Endothelial cell of umbilical vein (primary cell): ENCODE measurements at places on chromosomes 6 and 20. TPM values are rescaled to one million over a fixed set of nuclear protein-coding genes. Genes with fewer than 3 reads are reported as not detected.
A peak's percentile ranks its signal among the peaks of the same experiment; 100 is the strongest.

The MACROD2 gene
- 0.73 and 0.97 TPM in 2 replicates for total RNA-seq

DNA sequence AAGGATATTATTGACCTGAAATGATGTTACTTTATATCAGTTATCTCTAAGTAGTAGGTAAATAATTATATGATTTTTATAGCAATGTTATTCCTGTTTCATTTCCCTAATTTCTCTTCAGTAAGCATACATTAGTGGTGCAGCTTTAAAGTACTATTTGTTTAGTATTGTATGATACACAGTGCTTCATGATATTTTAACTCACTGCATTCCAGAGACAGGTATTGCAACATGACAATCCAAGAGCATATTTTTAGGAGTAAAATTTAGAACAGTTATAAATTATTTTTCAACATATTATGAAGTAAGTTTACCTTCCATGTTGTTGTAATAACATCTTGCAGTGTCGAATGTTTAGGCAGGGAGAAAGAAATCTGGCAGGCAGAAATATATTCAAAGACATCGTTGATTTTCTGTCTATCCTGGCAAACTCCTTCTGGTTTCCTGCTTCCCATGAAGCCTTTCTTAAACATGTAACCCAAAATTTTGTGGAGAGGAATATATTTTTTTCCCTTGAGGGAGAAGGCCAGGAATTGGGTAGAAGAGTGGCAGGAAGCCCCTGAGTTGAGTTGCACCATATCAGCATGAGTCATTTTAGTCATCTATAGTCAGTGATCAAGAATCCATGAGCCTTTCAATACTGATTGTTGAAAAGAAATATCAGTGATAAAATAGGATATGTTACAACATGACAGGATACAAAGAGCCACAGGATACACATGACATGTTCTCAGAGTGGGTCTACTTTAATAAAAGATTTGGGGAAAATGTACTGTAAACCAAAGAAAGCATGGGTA, 29.0 kb upstream of the PTCHD4 start:
- DNase-seq = no peak

DNA sequence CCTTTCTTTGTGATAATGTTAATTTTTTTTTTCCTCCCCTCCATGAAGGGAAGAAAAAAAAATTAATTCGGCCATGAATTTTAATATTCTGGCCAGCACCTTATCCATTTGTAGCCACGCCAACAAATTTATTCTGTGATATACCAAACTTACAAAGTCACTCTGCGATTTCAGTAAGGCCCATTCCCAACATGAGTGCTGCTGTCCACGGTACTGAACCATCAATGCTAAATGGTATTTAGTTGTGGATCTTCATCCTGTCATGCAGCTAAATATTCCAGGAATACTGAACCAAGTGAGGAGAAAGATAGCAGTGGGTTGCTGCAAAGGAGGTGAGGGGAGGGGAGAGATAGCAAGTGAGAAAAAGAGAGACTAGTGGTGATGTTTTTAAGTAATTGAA, 19.5 kb upstream of the RSPH4A start:
- DNase-seq = peak; percentile 22

- no peak for DNase-seq
These were observed 83.7 kb upstream of the AHI1 start for GRCh38 chr6:135581211-135581610.

The OR2J3 gene
- total RNA-seq = not detected in 2 replicates

- peak; percentile 82 for DNase-seq
These were observed 39.6 kb downstream of the LAMA4 start for GRCh38 chr6:112214739-112215269.

DNA sequence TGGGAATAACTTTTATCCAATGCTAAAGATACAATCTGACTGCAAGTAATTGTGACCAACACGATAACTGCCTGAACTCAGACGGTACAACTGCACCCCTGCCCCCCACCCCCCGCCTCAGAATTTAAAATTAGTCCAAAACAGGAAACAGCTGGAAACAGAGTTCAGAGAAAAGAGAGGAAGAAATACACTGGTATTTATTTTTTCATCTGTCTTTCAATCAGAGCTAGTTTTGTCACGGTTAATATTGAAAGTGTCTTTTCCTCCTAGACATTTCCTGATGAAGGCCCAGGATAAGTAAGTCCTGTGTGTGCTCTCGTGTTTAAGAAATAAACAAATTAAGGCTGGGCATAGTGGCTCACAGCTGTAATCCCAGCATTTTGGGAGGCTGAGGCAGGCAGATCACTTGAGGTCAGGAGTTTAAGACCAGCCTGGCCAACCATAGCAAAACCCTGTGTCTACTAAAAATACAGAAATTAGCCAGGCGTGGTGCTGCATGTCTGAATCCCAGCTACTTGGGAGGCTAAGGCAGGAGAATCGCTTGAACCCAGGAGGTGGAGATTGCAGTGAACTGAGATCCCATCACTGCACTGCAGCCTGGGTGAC, 21.5 kb downstream of the ACSS1 start:
- peak; percentile 87 for DNase-seq

The PTCHD4 gene
- total RNA-seq = 1.9 and 2.0 TPM in 2 replicates
